ENCODE measurements at places on chromosomes 3 and 15. TPM values are rescaled to one million over a fixed set of nuclear protein-coding genes. Genes with fewer than 3 reads are reported as not detected.

The LRRC34 gene
- total RNA-seq = 2.7 TPM

The PP2D1 gene
- not detected for total RNA-seq

The ZNF501 gene
- total RNA-seq = 5.0 TPM

The FBN1 gene
- total RNA-seq = 7.9 TPM

The ARRDC4 gene
- total RNA-seq = 31.6 TPM

The SPINK8 gene
- not detected for total RNA-seq

The ACOX2 gene
- total RNA-seq = 5.6 TPM

The MAP1A gene
- 18.2 TPM for total RNA-seq

DNA sequence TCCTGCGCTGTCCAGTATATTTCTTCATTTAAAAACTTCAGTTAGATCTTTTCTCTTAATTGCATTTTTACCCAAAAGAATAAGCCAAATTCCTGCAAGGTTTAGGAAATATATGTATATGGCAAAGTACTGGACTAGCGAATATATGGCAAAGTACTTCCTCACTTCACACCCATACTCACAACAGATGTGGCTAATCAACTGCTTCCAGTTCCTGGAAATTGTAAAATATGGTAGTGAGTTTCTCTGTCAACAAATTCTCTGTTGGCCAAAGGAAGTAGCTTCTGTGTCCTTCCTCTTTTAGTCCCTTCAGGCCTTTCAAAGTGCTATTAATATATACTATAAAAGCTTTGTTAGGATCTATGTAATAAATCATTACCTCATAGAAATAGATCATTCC is 22.0 kb downstream of the GPR15 start:
- H3K27ac ChIP-seq = no peak overlapping the region
- DNase-seq = no peak
- H3K4me1 ChIP-seq = no peaks in the 10 kb centered on the region
- H3K4me3 ChIP-seq = no peak overlapping the region
- peaks cover 16% of the 10 kb centered on the region for H3K27me3 ChIP-seq

GRCh38 chr3:15649858-15650257 is 48.3 kb downstream of the BTD start:
- no peak overlapping the region for H3K27ac ChIP-seq
- H3K36me3 ChIP-seq = no peaks in the 10 kb centered on the region
- DNase-seq = no peak
- peaks cover 18% of the 10 kb centered on the region for H3K4me1 ChIP-seq

DNA sequence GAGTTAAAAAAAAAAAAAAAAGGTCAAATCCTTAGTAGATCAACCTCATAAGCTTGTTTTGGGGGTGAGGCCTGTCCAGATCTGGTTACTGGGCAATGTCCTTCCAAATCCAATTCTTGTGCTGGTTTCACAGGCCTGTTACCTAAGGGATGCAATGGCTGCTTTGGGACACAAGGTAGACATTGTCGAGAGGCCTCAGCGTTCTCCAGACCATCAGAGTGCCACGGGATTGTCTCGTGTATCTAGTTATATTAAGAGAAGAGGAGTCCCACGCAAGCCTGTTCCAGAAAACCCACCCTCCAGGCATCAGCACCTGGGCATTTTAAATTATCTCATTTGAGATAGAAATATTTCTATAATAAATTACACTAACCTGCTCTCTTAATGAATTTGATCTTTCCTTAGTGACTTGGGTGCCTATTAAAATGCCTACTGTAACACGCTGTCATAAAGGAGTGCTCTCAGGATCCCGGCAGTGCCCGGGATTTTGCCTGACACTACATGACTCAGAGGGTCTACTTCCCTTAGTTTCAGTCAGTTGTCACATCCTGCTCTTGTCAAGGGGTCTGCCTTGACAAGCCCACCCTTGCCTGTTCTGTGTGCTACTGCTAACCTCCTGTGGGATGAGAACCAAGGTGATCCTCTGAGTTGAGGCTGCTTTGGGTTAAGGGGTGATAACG is 116.0 kb downstream of the LIPC start:
- no peaks in the 10 kb centered on the region for H3K36me3 ChIP-seq
- DNase-seq = no peak
- H3K4me1 ChIP-seq = peaks cover 27% of the 10 kb centered on the region
- H3K27ac ChIP-seq = no peak overlapping the region
- H3K4me3 ChIP-seq = no peak overlapping the region

GRCh38 chr3:72017935-72018334 is 233.0 kb upstream of the PROK2 start:
- H3K4me1 ChIP-seq = peaks cover 18% of the 10 kb centered on the region
- H3K27me3 ChIP-seq = peaks cover 4% of the 10 kb centered on the region
- H3K4me3 ChIP-seq = no peak overlapping the region
- H3K36me3 ChIP-seq = no peaks in the 10 kb centered on the region

- H3K36me3 ChIP-seq = peaks cover 3% of the 10 kb centered on the region
- peaks cover 3% of the 10 kb centered on the region for H3K4me1 ChIP-seq
- no peak overlapping the region for H3K27ac ChIP-seq
Observed at GRCh38 chr15:80003934-80004472, 33.0 kb upstream of the BCL2A1 start.

DNA sequence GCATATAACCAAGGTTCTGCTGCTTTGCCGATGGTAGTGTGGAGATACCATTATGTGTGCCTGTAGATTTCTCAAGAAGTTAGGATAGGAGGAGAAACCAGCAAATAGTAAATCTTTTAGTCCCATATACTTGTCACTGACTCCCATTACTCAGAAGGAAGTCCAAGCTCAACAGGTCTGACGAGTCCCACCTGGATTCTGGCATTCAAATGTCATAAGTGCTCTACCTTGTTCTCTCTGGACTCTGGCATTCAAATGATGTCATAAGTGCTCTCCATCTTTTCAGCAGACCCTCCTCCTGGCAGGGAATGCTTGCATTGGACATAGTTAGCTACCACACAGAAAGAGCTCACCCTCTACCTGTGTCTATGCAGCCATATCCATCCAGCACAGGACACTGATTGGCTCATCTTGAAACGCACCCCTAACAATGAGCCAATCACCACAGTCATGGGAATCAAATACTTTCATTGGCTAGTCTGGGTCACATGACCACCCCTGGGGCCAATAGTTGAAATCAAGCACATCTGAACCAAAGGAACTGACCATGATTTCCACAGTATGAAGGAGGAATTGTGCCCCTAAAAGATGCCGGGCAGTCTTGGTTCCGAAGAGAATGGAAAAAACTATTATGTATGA is 205.0 kb upstream of the ADAMTS9 start:
- no peaks in the 10 kb centered on the region for H3K36me3 ChIP-seq
- no peaks in the 10 kb centered on the region for H3K27me3 ChIP-seq
- H3K4me3 ChIP-seq = no peak overlapping the region
- H3K27ac ChIP-seq = peak overlapping the region; percentile 68

GRCh38 chr15:51672155-51672687 is 9.1 kb upstream of the SCG3 start:
- H3K36me3 ChIP-seq = no peaks in the 10 kb centered on the region
- no peak overlapping the region for H3K4me3 ChIP-seq
- no peak for DNase-seq
- H3K27ac ChIP-seq = no peak overlapping the region

DNA sequence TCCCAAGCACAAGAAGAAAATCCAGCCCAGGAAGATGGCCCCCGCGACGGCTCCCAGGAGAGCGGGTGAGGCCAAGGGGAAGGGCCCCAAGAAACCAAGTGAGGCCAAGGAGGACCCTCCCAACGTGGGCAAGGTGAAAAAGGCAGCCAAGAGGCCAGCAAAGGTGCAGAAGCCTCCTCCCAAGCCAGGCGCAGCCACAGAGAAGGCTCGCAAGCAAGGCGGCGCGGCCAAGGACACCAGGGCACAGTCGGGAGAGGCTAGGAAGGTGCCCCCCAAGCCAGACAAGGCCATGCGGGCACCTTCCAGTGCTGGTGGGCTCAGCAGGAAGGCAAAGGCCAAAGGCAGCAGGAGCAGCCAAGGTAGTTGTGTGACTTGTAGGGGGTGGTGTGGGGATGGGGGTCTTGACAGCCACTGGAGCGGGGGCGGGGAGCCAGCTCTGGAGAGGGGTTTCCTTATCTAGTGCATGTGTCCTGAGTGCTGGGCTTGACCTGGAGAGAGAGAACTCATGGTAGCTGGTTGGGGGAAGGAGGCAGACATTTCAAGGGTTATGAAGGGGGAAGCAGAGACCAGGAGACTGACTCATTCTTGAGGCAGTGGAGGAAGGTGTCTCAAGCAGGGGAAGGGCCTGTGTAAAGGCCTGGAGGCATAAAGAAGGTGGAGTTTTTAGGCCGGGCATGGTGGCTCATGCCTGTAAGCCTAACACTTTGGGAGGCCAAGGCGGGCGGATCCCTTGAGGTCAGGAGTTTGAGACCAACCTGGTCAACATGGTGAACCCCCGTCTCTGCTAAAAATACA is 6.2 kb downstream of the H1-8 start:
- H3K4me3 ChIP-seq = no peak overlapping the region
- DNase-seq = no peak
- no peaks in the 10 kb centered on the region for H3K36me3 ChIP-seq
- H3K27me3 ChIP-seq = peaks cover 7% of the 10 kb centered on the region

DNA sequence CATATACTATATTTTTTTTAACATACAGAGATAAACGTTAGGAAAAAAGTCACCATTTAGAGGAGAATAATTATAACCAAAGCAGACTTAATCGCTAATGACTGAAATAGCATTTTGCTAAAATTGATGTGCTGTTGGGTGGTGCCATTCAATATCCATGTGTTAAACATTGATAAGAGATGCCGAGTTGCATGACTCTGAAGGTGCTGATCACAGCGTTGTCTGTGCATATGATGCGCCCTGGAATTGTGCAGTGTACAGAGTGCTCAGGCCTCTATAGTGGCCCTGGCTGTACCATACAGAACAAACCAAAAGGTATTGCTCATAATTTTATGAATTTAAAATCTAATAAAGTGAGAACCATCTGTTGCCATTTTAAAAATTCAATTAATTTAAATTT is 168.3 kb downstream of the MEIS2 start:
- no peak overlapping the region for H3K27ac ChIP-seq
- peaks cover 61% of the 10 kb centered on the region for H3K36me3 ChIP-seq
- DNase-seq = no peak
- peaks cover 18% of the 10 kb centered on the region for H3K4me1 ChIP-seq
- H3K27me3 ChIP-seq = no peaks in the 10 kb centered on the region
- no peak overlapping the region for H3K4me3 ChIP-seq

DNA sequence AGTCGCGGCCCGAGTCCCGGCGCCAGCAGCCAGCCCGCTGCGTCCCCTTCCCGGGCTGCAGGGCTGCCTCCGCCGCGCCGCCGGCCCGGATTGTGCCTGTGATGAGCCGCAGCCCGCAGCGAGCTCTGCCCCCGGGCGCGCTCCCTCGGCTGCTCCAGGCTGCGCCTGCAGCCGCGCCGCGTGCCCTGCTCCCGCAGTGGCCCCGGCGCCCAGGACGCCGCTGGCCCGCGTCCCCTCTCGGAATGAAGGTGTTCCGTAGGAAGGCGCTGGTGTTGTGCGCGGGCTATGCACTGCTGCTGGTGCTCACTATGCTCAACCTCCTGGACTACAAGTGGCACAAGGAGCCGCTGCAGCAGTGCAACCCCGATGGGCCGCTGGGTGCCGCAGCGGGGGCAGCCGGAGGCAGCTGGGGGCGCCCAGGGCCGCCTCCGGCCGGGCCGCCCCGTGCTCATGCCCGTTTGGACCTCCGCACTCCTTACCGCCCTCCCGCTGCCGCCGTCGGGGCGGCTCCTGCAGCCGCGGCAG is 1.2 kb downstream of the CHST2 start:
- no peaks in the 10 kb centered on the region for H3K36me3 ChIP-seq
- H3K27ac ChIP-seq = no peak overlapping the region
- H3K27me3 ChIP-seq = peaks cover 61% of the 10 kb centered on the region

DNA sequence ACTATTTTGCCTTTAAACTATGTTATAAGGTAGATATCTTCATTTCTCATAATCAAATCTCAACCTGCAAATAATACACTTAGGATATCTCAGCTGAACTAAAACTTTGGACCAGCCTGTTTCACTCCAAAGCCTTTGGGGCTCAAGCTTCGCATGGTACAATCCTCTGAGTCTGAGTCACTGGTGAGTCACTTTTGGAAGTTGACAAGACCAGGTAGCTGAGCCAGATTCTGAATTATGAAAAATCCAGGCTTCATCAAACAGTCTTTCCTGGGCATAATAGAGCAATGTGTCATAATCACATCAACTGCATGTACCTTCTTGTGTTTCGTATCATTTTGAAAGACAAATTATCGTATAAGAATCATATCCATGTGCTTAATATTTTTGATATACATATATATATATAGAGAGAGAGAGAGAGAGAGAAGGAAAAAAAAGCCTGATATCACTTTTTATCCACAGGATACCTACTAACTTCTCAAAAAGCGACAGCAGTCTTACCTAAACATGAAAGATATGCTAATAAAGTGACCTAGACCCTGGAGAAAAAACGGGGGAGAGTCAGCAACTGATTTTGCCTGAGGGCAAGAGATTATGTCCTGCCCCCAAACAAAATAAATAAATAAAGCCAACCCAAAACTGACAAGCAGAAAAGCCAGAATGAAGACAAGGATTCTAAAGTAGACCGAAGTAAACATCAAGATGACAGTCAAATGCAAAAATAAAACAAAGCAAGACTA is 263.9 kb upstream of the TGFBR2 start:
- peak overlapping the region; percentile 10 for H3K27ac ChIP-seq
- DNase-seq = no peak
- no peaks in the 10 kb centered on the region for H3K36me3 ChIP-seq
- H3K4me3 ChIP-seq = no peak overlapping the region

DNA sequence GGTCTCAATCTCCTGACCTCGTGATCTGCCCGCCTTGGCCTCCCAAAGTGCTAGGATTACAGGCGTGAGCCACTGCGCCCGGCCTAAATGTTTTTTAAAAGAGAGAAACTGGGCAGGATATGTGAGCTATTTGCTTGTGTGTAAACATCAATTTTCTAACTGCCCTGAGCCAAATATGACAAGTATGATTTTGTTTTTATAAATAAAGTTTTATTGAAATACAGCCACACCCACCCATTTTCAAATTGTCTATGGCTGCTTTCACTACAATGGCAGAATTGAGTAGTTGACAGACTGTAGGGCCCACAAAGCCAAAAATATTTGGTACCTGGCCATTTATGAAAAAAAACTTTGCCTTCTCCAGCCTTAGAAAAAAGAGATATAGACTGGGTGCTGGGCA is 15.9 kb upstream of the HDC start:
- H3K4me3 ChIP-seq = no peak overlapping the region
- no peak overlapping the region for H3K27ac ChIP-seq
- no peaks in the 10 kb centered on the region for H3K27me3 ChIP-seq
- no peak for DNase-seq
- no peaks in the 10 kb centered on the region for H3K4me1 ChIP-seq

- no peaks in the 10 kb centered on the region for H3K36me3 ChIP-seq
- DNase-seq = no peak
- no peak overlapping the region for H3K4me3 ChIP-seq
- no peak overlapping the region for H3K27ac ChIP-seq
Observed at GRCh38 chr15:26179906-26180305, 316.8 kb upstream of the ATP10A start.

DNA sequence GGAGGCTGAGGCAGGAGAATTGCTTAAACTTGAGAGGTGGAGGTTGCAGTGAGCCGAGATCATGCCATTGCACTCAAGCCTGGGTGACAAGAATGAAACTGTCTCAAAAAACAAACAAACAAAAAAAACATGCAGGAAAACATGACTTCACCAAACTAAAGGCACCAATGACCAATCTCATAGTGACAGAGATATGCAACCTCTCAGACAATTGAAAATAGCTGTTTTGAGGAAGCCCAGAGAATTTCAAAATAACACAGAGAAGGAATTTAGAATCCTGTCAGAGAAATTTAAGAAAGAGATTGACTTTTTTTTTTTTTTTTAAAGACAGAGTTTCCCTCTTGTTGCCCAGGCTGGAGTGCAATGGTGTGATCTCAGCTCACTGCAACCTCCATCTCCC is 26.1 kb downstream of the NCBP2 start:
- no peak for DNase-seq
- no peak overlapping the region for H3K4me3 ChIP-seq
- peaks cover 28% of the 10 kb centered on the region for H3K36me3 ChIP-seq
- H3K27me3 ChIP-seq = no peaks in the 10 kb centered on the region
- H3K4me1 ChIP-seq = no peaks in the 10 kb centered on the region

Data from type B pancreatic cell (in vitro differentiated cells).